NCI-H187 (cell line): ENCODE measurements at places on chromosomes 7 and 10.

DNA sequence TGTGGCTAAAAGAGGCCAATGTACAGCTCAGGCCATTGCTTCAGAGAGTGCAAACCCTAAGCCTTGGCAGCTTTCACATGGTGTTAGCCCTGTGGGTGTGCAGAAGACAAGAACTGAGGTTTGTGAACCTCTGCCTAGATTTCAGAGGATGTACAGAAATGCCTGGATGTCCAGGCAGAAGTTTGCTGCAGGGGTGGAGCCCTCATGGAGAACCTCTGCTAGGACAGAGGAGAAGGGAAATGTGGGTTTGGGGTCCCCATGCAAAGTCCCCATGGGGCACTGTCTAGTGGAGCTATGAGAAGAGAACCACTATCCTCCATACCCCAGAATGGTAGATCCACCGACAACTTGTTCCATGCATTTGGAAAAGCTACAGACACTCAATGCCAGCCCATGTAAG is 12.4 kb downstream of the SORCS1 start:
- no peak for DNase-seq

- DNase-seq: no peak
These were observed 123.2 kb downstream of the TACC2 start for GRCh38 chr10:122112021-122112616.

DNA sequence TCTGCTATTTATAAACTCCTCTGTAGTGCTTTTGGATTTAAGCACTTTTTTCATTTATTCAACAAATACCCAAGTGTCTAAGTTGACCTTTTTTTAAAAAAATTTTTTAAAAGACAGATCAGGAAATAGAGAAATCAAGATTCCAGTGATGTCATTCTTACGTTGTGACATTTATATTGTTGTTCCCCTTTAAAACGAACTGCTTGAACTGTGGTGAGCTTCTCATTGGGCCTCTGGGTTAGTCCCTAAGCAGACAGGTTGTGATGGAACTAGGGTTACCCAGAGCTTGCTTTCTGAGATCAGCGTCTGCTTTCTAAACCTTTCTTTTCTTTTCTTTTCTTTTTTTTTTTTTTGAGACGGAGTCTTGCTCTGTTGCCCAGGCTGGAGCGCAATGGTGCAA is 22.4 kb downstream of the GATA3 start:
- DNase-seq: no peak

DNA sequence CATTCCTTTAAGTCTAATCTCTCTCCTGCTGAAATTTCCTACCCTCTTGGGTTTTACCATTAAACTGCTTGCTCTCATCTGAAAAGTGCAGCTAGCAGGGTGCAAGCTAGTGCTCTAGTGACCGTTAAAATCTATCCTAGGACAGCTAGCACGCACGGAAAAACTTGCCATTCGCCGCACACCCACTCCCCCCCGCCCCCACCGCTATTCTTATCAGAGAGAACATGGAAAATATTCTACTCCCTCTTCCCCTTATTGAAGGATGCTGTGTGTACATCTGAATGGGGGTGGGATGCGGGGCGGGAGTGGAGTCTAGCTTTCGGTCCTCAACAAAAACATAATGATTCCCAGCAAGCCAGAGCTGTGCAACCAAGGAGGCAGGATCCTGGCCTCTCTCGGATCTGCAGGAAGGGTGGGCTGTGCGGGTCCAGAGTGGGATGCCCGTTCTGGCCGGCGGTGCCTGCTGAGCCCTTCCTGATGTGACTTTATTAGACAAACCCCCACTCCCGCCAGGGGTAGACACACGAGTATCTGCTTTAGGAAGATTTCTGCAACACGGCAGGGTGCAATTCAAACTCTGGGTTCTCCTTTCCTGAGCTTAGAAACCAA is 1.1 kb upstream of the ADRA2A start:
- no peak for DNase-seq

DNA sequence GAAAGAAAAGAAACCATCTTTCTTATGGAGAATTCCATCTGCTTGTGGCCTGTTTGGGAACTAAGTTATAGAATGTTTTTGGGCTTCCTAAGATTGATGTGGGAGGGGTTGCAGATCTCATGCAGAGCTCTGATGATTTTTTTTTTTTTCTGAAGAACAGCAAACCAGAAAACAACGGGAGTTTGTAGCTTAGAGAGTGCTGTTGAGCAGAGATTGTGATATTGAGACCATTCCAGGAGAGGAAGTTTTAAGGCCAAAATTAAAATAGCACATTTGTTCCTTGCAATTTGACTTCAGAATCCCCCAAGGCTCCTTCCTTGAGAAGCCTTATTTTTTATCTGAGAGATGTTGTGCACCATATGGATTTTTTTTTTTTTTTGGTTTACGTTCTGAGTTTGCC is 159.5 kb upstream of the NRP1 start:
- no peak for DNase-seq

DNA sequence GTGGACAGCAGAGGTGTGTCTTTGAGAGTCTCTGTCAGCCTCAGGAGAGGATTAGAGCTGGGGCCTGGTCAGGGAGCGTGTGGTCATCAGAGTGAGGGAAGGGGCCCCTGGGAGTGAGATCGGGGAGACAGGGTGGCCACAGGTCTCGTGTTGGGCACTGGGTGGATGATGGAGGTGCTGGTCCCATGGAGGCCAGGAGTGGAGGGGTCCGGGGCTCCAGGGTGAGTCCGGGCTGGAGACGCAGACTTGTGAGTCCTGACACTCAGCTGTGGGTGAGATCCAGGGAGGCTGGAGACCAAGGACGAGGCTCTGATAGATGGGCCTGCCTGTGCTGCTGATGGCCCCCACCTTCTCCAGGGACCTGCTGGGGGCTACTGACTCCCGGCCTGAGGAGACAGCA is 88.6 kb downstream of the DYNC2I1 start:
- DNase-seq: no peak

- no peak for DNase-seq
These were observed 68.0 kb downstream of the PTPRE start for GRCh38 chr10:127974911-127975310.

DNA sequence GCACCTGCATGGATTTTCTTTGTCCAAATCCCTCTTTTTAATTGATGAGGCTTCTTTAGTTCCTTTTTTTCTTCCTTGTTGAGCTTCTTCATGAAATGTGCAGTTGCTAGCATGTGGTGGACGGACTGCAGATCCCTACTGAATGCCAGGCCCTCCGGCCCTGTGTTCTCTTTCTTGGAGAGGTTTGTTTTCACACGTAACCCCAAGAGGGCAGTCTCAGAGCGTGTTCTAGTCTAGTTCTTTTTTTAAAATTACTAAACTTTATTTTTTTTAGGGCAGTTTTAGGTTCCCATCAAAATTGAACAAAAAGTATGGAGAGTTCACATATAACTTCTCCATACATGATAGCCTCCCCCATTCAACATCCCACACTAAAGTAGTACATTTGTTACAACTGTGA is 190.0 kb downstream of the CFTR start:
- no peak for DNase-seq

GRCh38 chr10:11982253-11982652 is 60.4 kb downstream of the UPF2 start:
- DNase-seq: no peak

DNA sequence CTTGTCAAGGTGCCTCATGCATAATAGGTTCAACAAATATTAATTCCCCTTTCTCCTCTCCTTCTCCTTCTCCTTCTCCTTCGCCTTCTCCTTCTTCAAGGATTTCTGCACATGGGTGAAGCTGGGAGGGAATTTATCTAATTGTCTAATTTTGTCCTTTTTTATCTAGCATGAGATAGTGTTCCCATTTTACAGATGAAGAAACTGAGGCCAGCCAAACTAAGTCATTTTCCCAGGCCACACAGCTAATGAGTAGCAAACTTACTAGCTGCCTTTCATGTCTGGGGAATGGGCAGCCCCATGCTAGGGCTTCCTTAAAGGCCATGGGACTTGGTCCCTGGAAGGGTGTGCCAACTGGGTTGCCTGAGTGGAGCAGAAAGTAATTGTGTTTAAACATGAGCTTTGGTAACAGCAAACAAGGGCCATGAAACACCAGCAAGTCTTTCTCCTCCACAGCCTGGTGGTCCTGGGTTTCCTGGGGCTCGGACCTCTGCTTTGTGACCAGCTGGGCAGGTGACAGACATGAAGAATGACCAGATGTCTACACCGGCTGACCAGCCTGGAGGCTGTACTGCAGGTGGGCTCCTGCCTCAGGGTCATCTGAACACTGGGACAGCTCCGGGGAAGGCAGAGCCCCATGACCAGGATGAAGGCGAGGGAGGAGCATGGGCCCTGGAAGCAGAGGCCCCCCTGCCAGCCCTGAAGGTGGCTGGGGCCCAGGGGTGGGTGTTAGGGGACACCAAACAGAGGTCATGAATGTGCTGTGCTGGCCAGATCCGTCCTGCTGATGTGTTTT is 138.0 kb downstream of the PTPN20 start:
- DNase-seq: no peak

DNA sequence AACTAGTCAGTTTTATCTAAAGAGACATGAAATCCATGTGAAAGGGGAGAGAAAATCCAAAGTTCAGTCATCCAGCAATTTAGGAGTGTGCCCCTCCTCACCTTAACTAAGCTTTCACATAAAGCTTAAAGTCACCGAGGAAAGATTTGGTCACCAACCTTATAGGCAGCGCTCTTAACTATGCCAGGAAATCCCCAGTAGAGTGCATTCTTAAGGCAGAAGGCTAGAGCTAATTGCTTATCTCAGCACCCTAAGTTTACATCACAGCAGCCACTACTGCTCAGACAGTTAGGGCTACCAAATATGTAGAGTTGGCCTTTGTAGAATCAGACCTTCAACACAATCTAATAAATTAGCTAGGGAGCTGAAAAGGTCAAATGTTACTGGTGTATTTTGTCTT is 47.9 kb downstream of the MTPN start:
- no peak for DNase-seq

- no peak for DNase-seq
These were observed 6.1 kb downstream of the STK32C start for GRCh38 chr10:132301371-132302330.

DNA sequence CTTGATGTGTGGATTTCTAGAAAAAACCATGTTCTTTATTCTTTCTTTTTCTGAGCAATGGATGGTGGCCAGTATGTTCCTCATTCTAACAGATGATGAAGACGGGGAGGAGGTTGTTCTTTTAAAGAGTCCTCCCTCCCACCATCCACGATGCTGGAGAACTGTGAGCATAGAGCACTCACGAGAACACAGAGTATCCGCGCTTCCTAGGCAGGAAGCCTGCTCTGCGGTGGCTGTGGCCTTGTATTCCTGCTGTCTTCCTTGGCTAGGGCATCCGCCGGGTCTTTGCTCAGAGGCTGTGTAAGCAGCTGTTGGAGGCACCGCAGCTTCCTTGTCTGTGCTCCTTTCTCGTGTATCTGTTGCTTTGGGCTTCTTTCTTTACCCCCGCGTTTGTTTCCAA is 214.2 kb downstream of the CCDC3 start:
- DNase-seq: no peak

GRCh38 chr7:90326500-90326899 is 5.4 kb upstream of the FAM237B start:
- no peak for DNase-seq

DNA sequence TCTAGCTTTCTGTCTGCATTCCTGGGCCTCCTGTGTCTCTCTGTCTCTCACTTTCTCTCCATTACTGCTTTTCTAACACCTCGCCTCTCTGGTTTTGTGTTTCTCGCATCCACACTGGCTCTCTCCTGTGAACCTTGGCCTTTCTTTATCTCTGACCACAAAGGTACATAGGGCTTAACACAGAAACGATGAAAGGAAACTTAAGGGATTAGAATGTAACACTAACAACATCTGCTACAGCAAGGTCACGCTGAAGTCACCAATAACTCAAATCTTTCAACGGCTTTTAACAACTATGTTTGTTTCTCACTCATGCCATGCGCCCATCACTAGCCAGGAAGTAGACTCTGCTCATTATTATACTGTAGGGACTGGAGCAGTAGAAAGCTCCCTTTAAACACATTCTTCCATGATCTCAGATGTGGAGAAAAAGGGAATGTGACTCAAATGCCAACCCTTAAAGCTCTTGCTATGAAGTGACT is 9.3 kb upstream of the OR6V1 start:
- no peak for DNase-seq
